ENCODE measurements at places on chromosomes 7 and 10. TPM values are rescaled to one million over a fixed set of nuclear protein-coding genes. Genes with fewer than 3 reads are reported as not detected.

DNA sequence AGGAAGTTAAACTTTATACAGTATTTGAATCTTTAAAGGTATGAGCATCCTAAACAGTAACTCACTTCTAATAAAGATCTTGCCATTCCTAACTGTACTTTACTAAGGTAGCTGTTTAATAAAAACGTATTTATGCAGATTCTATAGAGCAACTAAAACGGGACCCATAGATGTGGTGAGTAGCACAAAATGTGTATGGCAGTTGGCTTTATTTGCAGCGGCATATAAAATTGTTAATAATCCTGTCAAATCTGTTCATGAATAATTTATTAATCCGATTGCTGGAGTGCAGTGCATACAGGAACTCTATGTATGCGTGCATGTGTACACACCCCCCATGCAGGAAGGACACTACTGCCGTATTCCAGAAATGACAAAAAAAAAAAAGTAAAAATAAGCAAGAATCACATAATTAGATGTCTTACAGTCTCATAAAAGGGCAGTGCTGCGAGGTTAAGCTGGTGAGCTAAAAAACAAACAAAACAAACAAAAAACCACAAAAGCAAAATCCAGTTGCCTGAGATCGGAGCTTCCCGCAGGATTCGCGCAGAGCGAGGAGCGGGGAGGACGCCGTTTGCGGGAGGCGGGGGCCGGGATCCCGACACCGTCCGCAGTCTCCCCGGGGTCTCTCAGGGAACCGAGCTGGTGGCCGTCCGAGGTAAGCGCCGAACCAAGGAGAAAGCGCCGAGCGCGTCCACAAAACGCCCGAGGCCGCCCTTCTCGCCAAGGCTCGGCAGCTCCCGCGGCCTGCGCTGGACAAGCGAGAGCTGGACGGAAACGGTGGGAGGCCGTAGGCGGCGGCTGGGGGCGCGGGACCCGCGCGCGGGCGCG, 518 bp upstream of the COMMD3 start:
- DNase-seq: no peak

GRCh38 chr10:128871671-128872231, 595.3 kb upstream of the MGMT start:
- DNase-seq: no peak

DNA sequence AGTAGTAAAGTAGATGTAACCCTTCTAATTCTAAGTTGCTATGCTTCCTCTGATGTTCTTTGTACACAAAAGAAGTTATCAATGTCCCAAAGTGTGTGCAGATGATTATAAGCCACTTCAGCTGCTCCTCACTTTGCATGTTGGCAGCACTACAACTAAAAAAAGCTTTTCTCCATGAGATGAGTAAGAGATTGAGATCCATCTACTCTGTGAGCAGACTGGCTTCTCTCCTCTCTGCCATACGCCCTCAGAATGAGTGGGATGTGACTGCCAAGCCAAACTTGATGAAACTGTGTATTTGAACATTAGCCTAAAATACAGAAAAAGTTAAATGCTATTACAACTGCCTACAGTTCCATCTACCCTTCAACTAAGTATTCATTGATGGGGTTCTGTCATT, 102.9 kb upstream of the ETV1 start:
- no peak for DNase-seq

The AKR1C3 gene
- 0.22 TPM for polyA plus RNA-seq

The MRM2 gene
- 16.9 TPM for polyA plus RNA-seq

The GPR85 gene
- 1.7 TPM for polyA plus RNA-seq

The MAGI2 gene
- polyA plus RNA-seq: 2.3 TPM
